ENCODE measurements at places on chromosomes 1 and 21. TPM values are rescaled to one million over a fixed set of nuclear protein-coding genes. Genes with fewer than 3 reads are reported as not detected.

GRCh38 chr1:47459253-47459788 lies 21.5 kb downstream of the FOXD2 start:
- no peak overlapping the region for H3K4me3 ChIP-seq
- no peak overlapping the region for H3K27ac ChIP-seq
- no peaks in the 10 kb centered on the region for H3K36me3 ChIP-seq
- peaks cover 31% of the 10 kb centered on the region for H3K27me3 ChIP-seq
- no peaks in the 10 kb centered on the region for H3K4me1 ChIP-seq
- no peak for DNase-seq

- H3K27me3 ChIP-seq, result no peaks in the 10 kb centered on the region
- no peak overlapping the region for H3K4me3 ChIP-seq
- no peaks in the 10 kb centered on the region for H3K4me1 ChIP-seq
- H3K36me3 ChIP-seq, result no peaks in the 10 kb centered on the region
- DNase-seq, result no peak
Measured at GRCh38 chr1:116311756-116312680, 61.0 kb upstream of the ATP1A1 start.

The TMPRSS3 gene
- total RNA-seq, result not detected

DNA sequence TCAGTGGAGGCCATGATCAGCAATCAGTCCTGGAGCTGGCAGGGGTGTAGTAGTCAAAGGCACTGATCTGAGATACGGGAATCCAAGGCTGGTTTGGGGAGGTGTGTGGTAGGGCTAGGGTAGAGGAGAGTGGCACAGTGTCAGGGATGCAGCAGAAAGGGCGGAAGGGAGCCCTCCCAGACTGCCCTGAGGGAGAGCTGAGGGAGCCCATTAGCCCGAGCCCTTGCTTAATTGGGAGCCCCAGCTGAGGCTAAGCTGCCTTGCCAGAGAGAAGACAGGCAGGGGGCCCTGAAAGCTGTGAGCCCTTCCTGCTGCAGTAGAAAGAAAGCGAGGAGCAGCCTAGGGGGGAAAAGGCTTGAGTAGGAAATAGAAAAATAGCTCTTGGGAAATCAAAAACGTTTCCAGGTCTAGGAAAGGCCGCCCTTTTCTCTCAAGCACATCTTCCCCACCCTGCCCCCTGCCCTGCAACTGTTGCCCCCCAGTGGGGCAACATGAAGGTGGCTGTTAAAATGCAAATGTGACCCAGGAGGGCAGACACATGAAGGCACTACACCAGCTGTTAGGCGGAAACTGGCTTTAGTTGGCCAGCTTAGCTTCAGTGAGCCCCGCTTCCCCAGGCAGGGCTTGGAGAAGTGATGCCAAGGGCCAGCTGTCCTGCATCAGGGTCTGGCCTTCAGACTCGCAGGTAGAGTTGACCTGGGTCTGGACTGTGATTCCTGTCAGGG lies 106.2 kb downstream of the UCK2 start:
- no peak overlapping the region for H3K4me3 ChIP-seq
- no peak for DNase-seq
- no peak overlapping the region for H3K27ac ChIP-seq
- H3K27me3 ChIP-seq, result no peaks in the 10 kb centered on the region
- no peaks in the 10 kb centered on the region for H3K4me1 ChIP-seq

The CA6 gene
- total RNA-seq, result not detected

DNA sequence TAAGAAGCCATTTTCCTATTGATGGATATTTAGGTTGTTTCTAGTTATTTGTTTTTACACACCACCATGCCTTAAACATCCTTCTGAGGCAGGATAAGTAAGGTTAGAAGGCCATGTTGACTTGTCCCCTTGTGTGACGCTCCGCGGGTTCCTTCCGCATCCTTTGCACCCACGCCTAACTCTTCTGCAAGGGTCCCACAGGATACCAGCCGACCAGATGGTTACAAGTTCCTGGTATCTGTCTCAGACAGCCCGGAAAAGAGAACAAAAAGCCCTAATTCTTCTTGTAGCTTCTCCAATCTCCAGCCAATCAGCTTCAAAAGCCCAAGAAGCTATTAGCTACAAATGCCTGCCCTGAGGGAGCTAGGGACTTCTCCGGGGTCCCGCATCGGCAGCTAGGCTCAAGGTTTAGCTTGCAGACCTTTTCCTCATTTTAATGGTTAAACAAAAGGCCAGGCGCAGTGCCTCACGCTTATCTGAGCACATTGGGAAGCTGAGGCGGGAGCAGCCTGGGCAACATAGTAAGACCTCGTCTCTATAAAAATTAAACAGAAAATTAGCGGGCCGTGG lies 4.9 kb upstream of the OTUD3 start:
- H3K27ac ChIP-seq, result no peak overlapping the region
- no peak overlapping the region for H3K4me3 ChIP-seq
- H3K4me1 ChIP-seq, result no peaks in the 10 kb centered on the region
- DNase-seq, result no peak
- no peaks in the 10 kb centered on the region for H3K36me3 ChIP-seq
- peaks cover 8% of the 10 kb centered on the region for H3K27me3 ChIP-seq

DNA sequence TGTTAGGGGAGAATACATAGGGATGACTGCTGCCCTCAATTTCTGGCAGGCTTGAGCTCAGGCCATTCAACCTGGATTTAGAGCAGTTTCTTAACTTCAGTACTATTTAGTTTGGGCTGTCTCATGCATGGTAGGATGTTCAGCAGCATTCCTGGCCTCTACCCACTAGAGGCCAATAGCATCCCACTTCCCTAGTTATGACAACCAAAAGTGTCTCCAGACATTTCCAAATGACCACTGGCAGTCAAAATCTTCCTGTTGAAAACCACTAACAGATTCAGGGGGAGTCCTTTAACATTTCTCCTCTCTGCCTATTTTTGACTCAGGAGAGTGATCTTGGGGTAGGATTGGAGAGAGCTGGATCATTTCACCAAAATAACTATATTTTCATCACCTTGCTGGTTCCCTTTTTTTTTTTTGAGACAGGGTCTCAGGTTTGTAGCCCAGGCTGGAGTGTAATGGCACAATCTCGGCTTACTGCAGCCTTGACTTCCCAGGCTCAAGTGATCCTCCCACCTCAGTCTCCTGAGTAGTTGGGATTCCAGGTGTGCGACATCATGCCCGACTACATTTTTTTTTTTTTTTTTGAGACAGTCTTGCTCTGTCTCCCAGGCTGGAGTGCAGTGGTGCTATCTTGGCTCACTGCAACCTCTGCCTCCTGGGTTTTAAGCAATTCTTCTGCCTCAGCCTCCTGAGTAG lies 8.7 kb downstream of the GNAT2 start:
- peaks cover 5% of the 10 kb centered on the region for H3K36me3 ChIP-seq
- H3K27me3 ChIP-seq, result no peaks in the 10 kb centered on the region

The LCE2C gene
- total RNA-seq, result not detected

DNA sequence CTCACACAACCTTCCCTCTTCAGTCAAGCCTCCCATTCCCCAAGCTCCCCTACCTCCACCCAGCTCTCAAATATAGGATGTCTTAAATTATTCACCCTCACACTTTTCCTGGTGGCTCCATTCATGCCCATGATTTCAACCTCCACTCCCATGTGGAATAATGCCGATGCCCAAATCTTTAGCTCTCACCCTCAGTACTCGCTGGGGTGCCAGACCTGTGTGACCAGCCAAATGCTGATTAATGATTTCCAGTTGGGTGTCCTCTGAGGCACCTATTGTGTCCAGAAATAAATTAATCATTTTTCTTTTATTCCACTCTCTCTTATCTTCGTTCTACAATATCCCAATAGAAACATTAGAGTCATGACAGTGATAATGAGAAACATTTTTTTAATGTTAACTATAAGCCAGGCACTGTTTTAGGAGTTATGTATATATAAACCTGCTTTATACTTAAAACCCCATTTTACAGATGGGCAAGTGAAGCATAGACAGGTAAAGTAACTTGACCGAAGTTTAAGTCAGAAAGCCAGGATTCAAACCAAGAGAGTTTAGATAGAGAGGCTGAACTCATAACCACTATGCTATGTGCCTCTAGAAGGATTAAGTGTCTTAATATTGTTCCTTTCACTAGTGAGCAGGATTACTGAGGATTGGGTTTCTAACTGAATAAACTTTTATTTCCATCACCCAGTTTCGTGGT lies 209.7 kb downstream of the DUSP10 start:
- no peak overlapping the region for H3K4me3 ChIP-seq
- no peaks in the 10 kb centered on the region for H3K36me3 ChIP-seq
- no peaks in the 10 kb centered on the region for H3K4me1 ChIP-seq
- H3K27ac ChIP-seq, result no peak overlapping the region
- H3K27me3 ChIP-seq, result peaks cover 13% of the 10 kb centered on the region

The ARHGEF2 gene
- 98.3 TPM for total RNA-seq

DNA sequence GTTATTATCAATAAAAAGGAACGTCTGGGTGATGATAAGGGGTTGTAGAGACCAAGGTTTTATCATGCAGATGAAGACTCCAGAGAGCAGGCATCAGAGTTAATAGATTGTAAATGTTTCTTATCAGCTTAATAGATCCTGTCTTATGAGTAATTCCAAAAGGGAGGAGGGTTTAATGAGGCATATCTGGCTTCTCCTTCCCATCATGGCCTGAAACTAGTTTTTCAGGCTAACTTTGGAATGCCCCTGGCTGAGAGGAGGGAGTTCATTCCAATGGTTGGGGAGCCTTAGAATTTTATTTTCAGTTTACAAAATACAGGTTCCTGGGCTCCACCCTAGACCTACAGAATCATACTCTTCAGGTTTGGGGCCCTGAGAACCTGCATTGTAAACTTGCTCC lies 13.5 kb downstream of the PLA2G2D start:
- H3K4me1 ChIP-seq, result peaks cover 6% of the 10 kb centered on the region
- no peaks in the 10 kb centered on the region for H3K27me3 ChIP-seq
- no peak overlapping the region for H3K27ac ChIP-seq

DNA sequence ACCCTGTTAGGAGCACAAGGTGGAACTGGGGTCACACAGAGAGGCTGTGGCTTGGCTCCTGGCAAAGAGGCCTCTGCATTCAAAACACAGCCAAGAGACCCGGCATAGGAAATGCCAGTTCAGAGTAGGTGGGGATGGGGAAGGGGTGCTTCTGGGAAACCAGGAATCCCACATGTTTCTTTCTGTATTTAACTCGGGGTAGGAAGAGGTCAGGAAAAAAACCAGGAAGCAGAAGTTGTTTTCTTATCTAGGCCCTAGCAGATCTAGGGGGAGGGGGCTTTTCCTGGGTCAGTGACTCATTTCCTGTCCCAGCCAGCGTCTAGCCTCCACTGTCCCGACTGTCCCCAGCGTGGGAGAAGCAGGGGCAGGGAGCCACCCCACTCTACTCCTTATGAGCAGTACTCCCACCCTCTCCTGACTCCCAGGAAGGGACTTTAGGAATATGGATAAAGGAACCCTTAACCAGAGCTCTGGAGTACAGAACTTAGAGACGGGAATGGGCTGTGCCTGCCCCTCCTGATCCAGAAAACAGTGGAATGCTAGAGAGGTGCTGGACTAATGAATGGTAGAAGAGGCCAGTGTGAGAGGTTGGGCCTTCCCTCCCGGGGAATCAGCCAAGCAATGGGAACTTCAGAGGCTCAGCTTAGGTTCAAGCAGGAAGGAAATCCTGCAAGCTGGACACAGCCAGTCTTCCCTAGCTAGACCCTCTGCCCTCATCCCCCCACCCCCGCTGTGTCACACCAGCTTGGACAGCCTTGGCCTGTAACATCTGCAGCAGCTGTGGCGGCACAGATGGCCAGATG lies 5.7 kb downstream of the FHL3 start:
- peak overlapping the region; percentile 97 for H3K27ac ChIP-seq
- peaks cover 21% of the 10 kb centered on the region for H3K36me3 ChIP-seq
- H3K27me3 ChIP-seq, result no peaks in the 10 kb centered on the region

DNA sequence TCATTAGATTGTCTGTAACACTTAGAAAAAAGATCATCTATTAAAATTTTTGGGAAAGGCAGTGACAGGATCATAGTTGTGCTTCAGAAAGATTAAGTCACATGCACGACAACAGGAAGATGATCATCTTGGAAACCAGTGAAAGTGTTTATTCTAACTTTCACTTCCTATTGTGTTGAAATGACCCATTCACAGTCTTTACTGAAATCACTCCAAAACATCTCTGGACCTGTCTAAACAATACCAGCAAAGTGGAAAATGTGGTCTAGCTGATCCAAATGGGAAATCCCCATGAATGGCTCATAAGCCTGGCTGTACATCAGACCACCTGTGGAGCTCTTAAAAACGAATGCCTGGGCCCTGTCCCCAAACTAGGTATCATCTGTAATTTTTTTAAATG lies 111.1 kb upstream of the ETV3 start:
- H3K4me3 ChIP-seq, result no peak overlapping the region
- no peak overlapping the region for H3K27ac ChIP-seq
- no peaks in the 10 kb centered on the region for H3K36me3 ChIP-seq
- no peaks in the 10 kb centered on the region for H3K27me3 ChIP-seq

DNA sequence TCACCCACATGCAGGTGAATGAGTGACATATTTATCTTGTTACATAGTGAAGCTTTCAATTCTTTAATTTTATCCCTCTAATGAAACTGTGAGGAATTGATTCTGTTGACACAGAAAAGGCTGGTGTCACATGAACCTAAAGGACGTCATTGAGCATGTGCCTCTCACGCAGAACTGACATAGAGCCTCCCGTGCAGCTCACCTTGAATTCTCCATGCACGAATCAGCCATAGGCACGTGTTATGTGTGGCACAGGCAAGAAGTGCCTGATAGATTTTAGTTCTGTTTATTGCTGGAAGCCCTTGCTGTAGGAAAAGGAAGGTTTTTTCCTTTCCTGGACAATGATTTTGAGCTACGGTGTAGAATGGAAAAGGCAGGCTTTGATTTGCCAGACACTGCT lies 11.3 kb downstream of the ADARB1 start:
- H3K27ac ChIP-seq, result no peak overlapping the region
- no peak for DNase-seq
- H3K27me3 ChIP-seq, result no peaks in the 10 kb centered on the region
- H3K36me3 ChIP-seq, result no peaks in the 10 kb centered on the region
- H3K4me3 ChIP-seq, result no peak overlapping the region
- H3K4me1 ChIP-seq, result peaks cover 9% of the 10 kb centered on the region

DNA sequence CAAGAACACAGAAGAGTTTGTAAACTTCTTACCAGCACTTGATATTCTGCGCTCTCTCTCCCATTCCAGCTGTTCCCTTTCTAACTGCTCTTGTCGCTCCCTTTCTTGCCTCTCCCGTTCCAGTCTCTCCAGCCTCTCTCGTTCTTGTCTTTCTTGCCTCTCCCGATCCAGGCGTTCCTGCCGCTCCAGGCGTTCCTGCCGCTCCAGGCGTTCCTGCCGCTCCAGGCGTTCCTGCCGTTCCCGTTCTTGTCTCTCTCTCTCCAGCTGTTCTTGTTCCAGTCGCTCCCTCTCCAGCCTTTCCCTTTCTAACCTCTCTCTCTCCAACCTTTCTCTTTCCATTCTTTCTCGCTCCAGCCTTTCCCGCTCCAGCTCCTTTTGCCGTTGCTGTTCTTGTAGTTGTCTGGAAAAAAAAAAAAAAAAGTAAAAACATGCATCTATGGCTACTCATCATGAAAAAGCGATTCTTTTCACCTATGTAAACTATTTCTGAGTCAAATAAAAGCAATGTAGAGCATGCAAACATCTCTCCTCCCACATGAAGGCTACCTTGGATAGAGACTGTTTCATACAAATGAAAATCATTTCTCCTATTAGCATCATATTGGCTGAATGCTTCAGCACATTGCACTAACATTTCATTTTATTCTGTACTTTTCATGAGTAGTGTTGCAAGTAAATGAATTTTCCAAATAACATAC lies 91.5 kb upstream of the LBR start:
- no peak overlapping the region for H3K27ac ChIP-seq
- H3K4me3 ChIP-seq, result no peak overlapping the region
- H3K27me3 ChIP-seq, result no peaks in the 10 kb centered on the region
- DNase-seq, result no peak
- H3K4me1 ChIP-seq, result no peaks in the 10 kb centered on the region
